ENCODE measurements at places on chromosomes 2 and 18.

GRCh38 chr2:159071190-159071915 lies 102.9 kb downstream of the TANC1 start:
- DNase-seq, result no peak

DNA sequence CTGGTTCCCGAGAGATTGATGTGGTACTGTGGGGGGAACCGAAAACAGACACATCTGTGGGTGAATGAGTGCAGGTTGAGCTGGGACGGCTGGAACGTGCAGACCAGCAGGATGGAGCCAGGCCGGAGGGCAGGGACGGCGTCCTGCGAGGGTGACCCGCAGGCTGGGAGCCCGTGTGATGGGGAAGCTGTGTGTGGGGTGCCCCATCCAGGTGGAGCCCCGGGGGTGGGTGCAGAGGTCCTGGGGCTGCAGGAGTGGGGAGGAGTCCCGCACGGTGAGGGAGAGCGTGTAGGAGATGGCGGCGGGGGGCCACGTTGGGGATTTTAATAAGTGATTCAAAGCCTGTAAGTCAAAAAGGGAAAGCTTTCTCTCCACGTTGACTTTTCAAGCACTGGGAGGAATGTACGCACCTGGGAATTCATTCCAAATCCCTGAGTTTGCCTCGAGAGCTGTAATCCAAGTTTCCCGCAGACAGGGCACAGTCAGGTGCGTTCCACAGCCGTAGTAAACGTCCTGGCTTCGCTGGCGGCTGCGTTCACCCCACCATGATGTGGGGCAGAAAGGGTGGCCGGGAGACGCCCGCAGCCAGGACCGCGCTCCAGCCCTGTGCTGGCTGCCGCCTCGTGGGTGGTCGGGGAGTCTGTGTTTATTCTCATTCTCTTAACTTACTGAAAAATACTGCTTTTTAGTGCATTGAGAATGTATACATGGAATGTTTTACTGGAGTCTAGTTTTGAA lies 54.0 kb downstream of the NFATC1 start:
- no peak for DNase-seq

DNA sequence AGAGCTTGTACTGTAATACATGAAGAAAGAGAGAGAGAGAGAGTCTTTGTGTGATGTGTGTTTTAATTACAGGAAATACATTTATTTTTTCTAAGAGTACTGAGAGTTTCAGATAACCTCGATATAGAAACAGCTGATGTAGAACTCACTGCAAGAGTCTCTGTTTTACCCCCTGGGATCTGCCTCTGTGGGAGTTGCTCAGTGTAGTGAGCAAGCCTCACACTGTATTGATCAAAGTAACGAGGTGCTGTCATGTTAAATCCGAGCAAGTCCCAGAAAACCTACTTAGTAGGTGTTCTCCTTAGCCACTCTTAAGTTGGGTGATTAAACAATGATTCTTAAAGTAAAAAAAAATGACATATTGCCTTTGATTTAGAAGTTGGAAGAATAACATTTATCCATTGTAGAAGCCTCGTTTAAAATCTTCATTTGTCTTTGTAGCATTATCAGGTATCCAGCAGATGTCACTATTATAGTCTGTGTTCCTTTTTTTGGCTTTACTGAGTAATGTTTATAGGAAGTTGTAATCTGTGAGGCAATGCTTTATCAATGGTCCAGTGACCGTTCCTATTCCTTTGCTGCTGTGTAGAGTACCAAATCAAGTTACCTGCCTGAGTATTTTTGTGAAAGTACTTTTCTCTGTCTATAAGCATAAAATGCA lies 219.0 kb downstream of the MYO3B start:
- peak; percentile 5 for DNase-seq

- peak; percentile 51 for DNase-seq
Observed at GRCh38 chr2:196337208-196337953, 166.0 kb upstream of the STK17B start.

DNA sequence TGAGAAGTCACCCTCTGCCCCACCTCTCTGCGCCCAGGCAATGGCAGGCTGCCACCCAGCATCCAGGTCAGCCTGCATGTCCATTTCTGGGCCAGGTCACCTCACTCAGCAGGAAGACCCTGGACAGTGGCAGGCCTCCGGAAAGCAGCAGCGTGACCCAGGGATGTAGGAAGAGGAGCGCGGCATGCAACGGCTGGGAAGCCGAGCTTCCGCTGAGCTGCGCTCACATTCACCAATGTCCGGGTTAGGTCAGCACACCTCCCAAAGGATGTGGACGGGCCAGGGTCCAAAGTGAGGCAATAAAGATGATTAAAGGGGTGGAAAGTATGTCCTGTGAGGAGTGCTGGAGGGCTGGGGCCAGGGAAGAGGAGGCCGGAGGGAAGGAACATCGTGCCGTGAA lies 174.5 kb downstream of the CTIF start:
- DNase-seq, result no peak

GRCh38 chr18:63683152-63683551 lies 19.6 kb upstream of the SERPINB11 start:
- peak; percentile 98 for DNase-seq

- peak; percentile 65 for DNase-seq
Observed at GRCh38 chr18:74353169-74353775, 37.6 kb downstream of the C18orf63 start.

DNA sequence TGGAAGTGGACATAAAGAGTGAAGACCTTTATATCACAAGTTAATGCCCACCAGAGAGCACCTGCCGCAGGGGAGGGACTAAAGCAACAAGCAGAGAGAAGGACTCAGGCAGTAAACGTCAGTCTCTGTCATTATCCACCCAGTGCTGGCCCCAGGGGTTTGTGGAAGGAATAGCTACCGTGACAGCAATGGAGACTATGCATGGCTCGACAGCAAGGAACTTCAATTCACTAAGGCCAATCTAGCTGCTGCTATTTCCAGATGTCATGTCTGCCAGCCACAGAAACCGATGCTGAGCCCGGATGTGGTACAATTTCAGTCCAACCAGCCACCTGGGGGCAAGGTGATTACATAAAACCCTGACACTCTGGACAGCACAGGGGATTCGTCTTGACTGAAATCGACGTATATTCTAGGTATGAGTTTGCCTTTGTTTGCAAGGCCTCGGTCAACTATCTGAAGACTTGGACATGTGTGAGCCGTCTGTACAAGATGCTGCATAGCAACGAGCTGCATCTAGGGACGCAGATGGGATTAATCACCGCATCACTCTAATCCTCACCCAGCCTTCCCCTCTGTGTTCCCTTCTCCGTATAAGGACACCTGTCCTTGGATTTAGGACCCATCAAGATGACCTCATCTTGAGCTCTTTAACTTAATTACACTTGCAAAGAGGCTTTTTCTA lies 154.1 kb upstream of the SH3BP4 start:
- peak; percentile 6 for DNase-seq

DNA sequence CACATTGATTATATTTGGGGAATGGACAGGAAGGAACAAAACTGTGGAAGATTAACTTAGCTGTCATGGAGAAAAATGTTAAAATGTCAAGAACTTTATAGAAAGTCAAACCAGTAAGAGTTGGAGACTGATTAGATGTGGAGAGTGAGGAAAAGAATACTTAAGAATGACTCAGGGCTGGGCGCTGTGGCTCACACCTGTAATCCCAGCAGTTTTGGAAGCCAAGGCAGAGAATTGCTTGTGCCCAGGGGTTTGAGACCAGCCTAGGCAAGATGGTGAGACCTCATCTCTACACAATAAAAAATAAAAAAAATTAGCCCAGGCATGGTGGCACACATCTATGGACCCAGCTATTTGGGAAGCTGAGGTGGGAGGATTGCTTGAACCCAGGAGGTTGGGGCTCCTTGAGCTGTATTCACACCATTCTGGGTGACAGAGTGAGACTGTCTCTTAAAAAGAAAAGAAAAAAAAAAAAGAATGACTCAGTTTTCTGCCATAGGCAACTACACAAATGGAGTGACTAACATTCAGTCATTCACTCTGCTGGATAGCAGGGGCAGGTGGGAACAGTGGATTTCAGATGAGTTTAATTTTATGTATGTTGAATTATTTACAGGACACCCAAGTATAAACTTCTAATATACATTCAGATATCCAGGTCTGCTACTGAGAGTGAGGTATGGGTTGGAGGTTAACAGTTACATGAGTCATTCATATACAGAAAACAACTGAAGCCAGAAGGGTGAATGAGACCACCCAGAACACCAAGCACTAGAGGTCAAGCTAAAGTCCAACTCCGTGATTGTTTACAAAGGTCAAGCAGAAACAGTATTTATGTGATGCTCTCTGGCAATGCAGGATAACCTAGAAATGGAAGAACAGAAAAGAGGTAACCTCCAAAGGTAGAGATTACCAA lies 33.9 kb downstream of the ORC2 start:
- DNase-seq, result peak; percentile 22

GRCh38 chr2:156903335-156903734 lies 354.2 kb upstream of the GALNT5 start:
- DNase-seq, result peak; percentile 53

GRCh38 chr18:39871961-39872360 lies 2083.1 kb upstream of the PIK3C3 start:
- no peak for DNase-seq

Data from EL (cell line).